ENCODE measurements at places on chromosomes 4 and X.

DNA sequence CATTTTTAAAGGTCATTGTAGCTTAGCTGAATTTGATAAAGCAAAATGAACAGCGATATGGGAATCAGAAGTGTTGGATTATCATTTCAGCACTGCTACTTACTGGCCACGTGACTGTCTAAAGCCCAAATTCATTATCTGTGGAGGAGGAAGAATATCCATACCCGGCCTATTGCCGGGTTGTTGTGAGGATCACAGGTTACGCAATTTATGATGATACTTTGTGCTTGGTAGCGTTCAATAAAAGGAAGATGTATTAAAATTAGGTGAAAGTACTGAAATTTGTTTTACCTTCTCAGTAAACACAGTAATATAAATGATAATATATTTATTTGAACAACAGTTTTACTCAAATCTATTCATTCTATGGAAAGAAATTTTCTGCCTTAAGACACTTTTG, 1540.2 kb downstream of the ADGRL3 start:
- DNase-seq = no peak

DNA sequence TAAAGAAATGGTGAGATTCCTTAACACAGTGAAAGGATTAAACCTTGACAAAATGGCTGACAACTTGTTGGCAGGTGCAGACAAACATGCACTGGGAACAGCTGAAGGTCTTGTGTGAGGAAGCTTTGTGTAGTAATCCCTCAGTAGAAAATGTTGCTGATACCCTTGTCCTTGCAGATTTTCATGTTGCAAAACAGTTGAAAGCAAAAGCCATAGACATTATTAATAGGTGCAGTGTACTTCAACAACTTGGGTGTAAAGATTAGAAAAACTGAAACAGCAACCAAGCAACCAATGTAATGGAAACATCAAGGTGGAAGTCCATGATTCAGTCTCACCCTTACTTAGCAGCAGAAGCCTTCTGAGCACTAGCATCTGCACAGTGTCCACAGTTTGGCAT, 29.8 kb downstream of the UGT2B7 start:
- no peak for DNase-seq

DNA sequence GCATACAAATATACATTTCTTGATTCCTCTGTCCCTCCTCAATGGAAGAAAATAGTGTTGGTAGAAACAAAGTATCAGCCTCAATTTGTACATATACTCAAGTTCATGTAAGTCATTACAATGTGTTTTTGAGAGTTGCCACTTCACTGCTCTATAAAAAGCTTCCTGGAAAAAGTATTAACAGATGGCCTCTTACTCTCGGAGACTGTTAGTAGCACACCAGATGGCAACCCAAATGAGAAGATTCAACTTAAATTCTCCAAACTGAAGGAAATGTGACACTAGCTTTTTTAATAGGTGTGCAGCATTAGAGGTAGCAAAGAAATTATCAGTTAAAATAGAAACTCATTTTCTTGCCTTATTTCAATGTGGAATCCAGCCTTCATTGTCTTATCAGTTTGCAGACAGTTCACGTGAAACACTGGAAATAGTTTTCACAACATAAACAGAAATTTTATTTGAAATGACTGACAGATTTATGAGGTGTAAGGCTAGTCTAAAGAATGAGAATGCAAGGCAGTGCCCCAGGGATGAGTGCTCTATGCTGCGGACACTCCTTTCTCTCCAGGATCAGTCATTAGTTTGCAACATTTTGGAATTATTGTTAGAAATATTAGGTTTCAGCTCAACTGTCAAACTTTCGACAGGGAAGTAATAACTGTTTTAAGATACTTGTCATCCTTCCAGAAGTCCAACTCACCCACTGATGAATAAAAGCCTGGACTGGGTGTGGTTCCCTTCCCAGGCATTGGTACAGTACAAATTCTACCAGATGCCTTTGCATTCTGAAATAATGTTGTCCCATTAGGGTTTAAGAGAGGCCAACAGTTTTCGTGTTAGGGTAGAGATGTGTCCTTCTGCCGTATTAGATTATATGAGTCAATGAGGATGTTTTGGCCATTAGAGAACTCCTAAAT, 50.9 kb downstream of the IDS start:
- DNase-seq = peak; percentile 53

- DNase-seq = peak; percentile 20
Observed at GRCh38 chr4:19047279-19047880, 1025.8 kb upstream of the LCORL start.

- no peak for DNase-seq
Observed at GRCh38 chr4:8108261-8108660, 50.4 kb downstream of the ABLIM2 start.

GRCh38 chr4:88196013-88196365, 37.5 kb upstream of the ABCG2 start:
- no peak for DNase-seq

DNA sequence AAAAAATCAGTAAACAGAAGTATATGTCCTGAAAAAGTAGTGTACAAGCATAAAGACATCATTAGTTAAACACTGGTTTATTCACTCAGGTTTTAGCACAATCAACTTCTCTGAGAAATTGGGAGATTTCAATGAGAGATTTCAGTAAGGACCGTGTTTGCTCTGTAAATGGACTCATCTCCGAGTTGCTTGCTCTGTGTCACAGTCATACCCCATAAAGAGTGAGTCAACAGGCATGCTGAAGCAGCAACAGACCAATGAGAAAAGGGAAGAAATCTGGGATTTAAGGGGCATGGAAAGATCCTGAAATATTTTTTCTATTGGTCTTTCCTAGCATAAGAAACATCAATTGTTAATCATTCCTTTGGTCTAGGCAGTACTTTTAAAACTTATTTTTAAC, 4.7 kb downstream of the GLUD2 start:
- peak; percentile 33 for DNase-seq

DNA sequence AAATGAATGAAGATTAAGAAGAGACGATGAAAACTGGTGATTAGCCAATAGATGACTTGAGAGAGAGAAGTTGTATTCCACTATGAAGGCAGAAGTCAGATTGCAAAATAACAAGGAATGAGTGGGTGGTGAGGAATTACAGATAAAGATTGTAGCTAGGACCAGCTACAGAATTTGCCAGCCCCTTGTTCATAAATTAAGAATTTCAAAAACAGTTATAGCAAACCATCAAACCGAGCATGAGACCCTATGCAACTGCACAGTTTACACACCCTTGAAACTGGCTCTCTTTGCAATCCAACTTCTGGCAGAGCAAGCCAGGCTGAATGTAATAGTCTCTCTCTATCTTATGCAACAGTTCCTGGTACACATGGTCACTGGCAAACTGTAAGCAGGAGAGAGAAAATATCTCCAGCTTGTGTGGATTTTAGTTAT, 35.2 kb downstream of the STAP1 start:
- peak; percentile 79 for DNase-seq

- DNase-seq = peak; percentile 64
Observed at GRCh38 chr4:15238720-15239119, 189.1 kb upstream of the C1QTNF7 start.

DNA sequence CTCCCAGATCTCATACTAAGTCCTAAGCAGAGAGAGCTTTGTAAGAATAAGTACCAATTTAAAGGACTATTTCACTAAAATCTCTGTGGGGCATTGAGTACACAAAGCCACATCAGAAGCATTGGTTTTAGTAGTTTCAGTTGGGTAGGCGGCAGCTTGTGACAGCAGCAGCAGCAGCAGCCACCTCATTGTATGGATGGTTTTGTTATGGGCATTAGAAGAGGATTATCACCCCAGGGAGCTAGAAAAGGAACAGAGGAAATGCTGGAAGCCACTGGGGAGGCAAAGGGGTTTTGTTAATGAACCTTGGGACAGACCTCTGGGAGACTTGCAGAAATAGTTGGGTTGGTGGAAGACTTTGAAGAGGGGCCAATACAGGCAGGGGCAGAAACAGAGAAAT, 93.9 kb upstream of the FRMPD3 start:
- DNase-seq = no peak

DNA sequence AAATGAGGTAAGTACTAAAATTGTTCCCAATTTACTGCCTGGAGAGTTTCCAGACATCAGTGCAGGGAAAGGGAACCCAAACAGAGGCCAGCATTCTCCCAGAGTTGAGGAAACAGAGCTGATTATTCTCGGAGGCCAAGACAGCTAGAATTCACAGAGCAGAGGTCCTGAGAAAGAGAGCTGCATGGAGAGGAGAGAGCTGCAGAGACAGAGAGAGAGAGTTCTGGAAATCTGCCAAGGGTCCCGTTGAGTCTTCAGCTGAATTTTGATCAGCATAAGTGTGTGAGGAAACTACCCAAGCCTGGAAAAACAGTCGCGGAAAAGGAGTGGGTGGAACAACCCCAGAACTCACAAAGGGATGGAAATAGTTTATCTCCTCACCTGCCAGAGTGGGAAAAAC, 43.8 kb upstream of the GPR173 start:
- no peak for DNase-seq

DNA sequence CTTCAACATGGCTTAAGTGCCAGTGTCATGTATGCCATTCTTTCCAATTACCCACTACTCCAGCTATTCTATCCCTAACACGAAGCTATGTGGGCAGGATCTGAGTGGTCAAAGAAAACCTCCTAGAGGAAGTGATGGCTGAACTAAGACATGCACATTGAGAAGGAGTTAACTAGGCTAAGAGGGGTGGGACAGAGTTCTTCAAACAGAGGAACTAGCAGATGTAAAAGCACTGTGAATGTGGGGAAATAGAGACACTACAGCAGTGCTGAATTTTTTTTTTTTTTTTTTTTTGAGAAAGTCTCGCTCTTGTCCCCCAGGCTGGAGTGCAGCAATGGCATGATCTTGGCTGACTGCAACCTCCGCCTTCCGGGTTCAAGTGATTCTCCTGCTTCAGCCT, 6.2 kb downstream of the JCHAIN start:
- DNase-seq = no peak

DNA sequence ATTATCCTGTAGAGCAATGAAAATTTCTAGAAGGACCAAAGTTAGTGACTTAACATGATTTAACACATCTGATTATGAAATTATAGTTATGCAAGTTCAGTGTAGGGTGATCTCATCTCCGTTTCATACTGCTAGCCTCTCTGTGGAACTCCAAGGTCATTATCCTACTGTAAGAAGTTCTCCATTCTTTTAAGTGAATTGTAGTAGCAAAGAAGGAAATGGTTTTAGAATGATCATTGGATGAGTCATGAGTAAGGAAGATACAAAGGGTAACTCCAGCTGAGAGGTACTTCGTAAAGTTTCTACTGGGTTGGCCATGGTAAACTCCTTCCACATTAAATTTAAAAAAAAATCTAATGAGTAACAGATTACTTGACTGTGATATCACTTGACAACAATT, 215.0 kb upstream of the GIMD1 start:
- DNase-seq = peak; percentile 92

DNA sequence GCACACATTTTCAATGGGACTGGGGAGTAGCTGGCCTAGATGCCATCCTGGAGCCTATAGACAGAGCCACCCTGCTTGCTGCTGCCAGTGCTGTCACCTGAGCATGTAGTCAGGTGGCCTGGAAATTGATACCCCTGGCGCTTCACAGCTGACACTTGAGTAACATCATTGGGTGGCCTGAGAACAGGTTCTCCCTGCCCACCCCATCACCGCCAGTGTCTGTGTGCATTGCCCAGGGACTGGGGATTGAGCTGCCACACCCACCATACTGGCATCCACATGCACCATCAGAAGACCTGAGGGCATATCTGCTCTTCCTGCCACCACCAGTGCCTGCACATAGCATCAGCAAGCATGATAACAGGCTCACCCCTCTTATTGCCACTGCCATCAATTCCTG, 1142.9 kb upstream of the PABPC4L start:
- no peak for DNase-seq

- DNase-seq = no peak
Observed at GRCh38 chr4:81905971-81906370, 434.3 kb upstream of the RASGEF1B start.

GRCh38 chr4:72107456-72107855, 75.7 kb downstream of the NPFFR2 start:
- no peak for DNase-seq

DNA sequence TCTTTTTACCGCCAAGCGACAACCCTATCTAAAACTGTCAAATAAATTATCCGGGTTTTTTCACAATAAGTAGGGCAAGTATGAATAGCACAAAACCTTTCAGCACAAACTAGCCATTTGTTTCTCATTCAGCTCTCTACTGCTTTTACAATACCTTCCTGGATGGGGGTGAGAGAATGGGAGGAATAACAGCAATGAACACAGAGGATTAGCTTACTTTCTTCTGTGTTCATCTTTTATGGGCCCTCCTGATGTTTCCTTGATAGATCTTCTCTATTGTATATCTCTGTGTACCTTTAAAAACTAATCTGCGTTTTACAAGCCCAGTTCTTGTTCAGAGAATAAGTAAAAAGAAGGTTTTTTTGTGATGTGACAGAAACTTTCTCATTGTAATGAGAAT, 55.3 kb upstream of the APELA start:
- DNase-seq = no peak

GRCh38 chrX:154077101-154077500, 20.4 kb downstream of the MECP2 start:
- DNase-seq = no peak

DNA sequence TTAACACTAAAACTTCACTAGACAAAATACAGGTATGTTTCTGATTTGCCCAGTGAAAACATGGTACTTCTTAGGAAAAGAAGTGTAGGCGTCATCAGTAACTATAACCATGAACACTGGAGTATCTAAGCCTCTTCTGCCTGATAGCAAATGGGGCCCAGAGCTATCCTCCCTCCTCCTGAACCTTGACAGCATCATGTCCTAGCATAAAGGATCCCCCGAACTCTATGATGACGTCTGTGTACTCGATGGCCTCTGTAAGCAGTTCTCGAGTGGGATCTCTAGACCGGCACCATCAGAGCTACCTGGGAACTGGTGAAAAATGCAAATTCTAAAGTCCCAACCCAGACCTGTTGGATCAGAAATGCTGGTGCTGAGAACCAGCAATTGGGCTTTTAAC, 36.3 kb upstream of the MTNR1A start:
- DNase-seq = no peak

GRCh38 chr4:172553216-172553615, 615.4 kb upstream of the GALNT7 start:
- DNase-seq = no peak

- no peak for DNase-seq
Observed at GRCh38 chrX:84709987-84710386, 207.7 kb upstream of the HDX start.

DNA sequence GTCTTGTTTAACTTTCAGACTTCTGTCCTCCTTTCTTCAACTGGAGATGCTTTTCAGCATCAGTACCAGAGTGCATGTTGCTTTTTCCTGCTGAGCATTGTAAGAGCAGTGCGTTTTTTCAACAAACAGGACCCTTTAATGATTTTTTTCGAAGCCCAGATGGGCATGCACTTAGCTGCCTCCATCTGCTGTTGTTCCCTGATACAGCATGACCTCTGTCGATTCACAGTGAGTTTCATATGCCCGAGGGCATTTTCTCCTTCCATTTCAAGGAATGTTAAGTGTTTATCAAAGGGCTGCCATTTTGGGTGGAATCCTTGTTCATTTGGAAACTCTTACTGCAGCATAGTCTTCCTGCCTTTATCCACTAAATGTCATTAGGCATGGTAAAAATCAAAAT, 428.6 kb downstream of the DTHD1 start:
- DNase-seq = no peak

- DNase-seq = no peak
Observed at GRCh38 chrX:109855501-109855900, 122.4 kb upstream of the ACSL4 start.

GRCh38 chr4:119652998-119653397, 24.4 kb upstream of the PDE5A start:
- DNase-seq = peak; percentile 47

GRCh38 chrX:106243376-106243775, 75.3 kb downstream of the PWWP3B start:
- no peak for DNase-seq

GRCh38 chr4:98801259-98801725, 127.6 kb downstream of the EIF4E start:
- no peak for DNase-seq
